Fibroblast of villous mesenchyme (primary cell): ENCODE measurements at places on chromosomes 16 and 17. TPM values are rescaled to one million over a fixed set of nuclear protein-coding genes. Genes with fewer than 3 reads are reported as not detected.

The TACO1 gene
- total RNA-seq: 24.6 and 35.8 TPM in 2 replicates

The SF3B3 gene
- total RNA-seq: 111 and 154 TPM in 2 replicates

The DVL2 gene
- 102 and 105 TPM in 2 replicates for total RNA-seq

The KCNG4 gene
- total RNA-seq: not detected in 2 replicates

The SCNN1B gene
- total RNA-seq: not detected in 2 replicates

The KRTAP4-1 gene
- total RNA-seq: not detected in 2 replicates

The PRAC2 gene
- not detected in 2 replicates for total RNA-seq

The SYT17 gene
- total RNA-seq: under 0.01 TPM in 2 replicates

The GHDC gene
- 14.7 and 20.0 TPM in 2 replicates for total RNA-seq

The CFAP52 gene
- total RNA-seq: 0.43 TPM in 1 of 2 replicates, not detected in the other

The CES5A gene
- not detected in 2 replicates for total RNA-seq

The KRT32 gene
- not detected in 2 replicates for total RNA-seq

The ADAD2 gene
- total RNA-seq: not detected in 2 replicates

The C1QTNF1 gene
- 28.3 and 63.5 TPM in 2 replicates for total RNA-seq

The ATP2C2 gene
- not detected in 2 replicates for total RNA-seq

The CDT1 gene
- 7.8 and 12.6 TPM in 2 replicates for total RNA-seq

The EFTUD2 gene
- total RNA-seq: 75.6 and 83.8 TPM in 2 replicates

The TAC4 gene
- total RNA-seq: not detected in 2 replicates

The FNDC8 gene
- total RNA-seq: not detected in 2 replicates

The GDPD3 gene
- 0.32 and 0.43 TPM in 2 replicates for total RNA-seq

The AKAP10 gene
- 20.0 and 32.8 TPM in 2 replicates for total RNA-seq

The TP53TG3F gene
- total RNA-seq: under 0.01 TPM in 1 of 2 replicates, not detected in the other

The ARL17A gene
- total RNA-seq: 8.4 and 13.0 TPM in 2 replicates

The C16orf78 gene
- not detected in 2 replicates for total RNA-seq

The KRTAP1-5 gene
- 11.0 and 16.4 TPM in 2 replicates for total RNA-seq

The NLRC5 gene
- total RNA-seq: 44.0 and 67.6 TPM in 2 replicates

The P2RX1 gene
- 1.3 and 2.3 TPM in 2 replicates for total RNA-seq

The SLC38A8 gene
- not detected in 2 replicates for total RNA-seq

The PMFBP1 gene
- total RNA-seq: under 0.01 and 0.32 TPM in 2 replicates

The GFER gene
- total RNA-seq: 9.5 and 13.9 TPM in 2 replicates

The NLRC3 gene
- total RNA-seq: not detected in 2 replicates

The OTOP3 gene
- not detected in 2 replicates for total RNA-seq

The CSH1 gene
- total RNA-seq: not detected in 2 replicates

The TBX2 gene
- 12.5 and 21.3 TPM in 2 replicates for total RNA-seq

The PABPN1L gene
- not detected in 2 replicates for total RNA-seq

The CHMP6 gene
- 19.4 and 24.2 TPM in 2 replicates for total RNA-seq

The KRT40 gene
- total RNA-seq: not detected in 2 replicates

The MYH3 gene
- total RNA-seq: 0.43 and 0.97 TPM in 2 replicates

The SMIM22 gene
- total RNA-seq: not detected in 2 replicates

The KRTAP4-6 gene
- not detected in 2 replicates for total RNA-seq

The IGFBP4 gene
- 188 and 225 TPM in 2 replicates for total RNA-seq

The TBC1D3E gene
- 0.32 TPM in 1 of 2 replicates, not detected in the other for total RNA-seq

The SHISA6 gene
- total RNA-seq: under 0.01 TPM in 1 of 2 replicates, not detected in the other

The G6PC1 gene
- total RNA-seq: not detected in 2 replicates

The PRKCB gene
- total RNA-seq: under 0.01 TPM in 1 of 2 replicates, not detected in the other

The IRX3 gene
- total RNA-seq: 0.64 and 0.86 TPM in 2 replicates

The PDIA2 gene
- under 0.01 and 0.43 TPM in 2 replicates for total RNA-seq

The SKAP1 gene
- total RNA-seq: not detected in 2 replicates

The CBLN1 gene
- not detected in 2 replicates for total RNA-seq

The ESRP2 gene
- under 0.01 and 0.86 TPM in 2 replicates for total RNA-seq

The ATP2A1 gene
- under 0.01 and 0.43 TPM in 2 replicates for total RNA-seq
